ENCODE measurements at places on chromosomes 6 and 20. TPM values are rescaled to one million over a fixed set of nuclear protein-coding genes. Genes with fewer than 3 reads are reported as not detected.
A peak's percentile ranks its signal among the peaks of the same experiment; 100 is the strongest.

Gene FAM209B
- not detected for total RNA-seq

Gene TRIM15
- total RNA-seq: 0.48 TPM

Gene FAM217A
- total RNA-seq: 0.48 TPM

Gene RBM38
- 38.8 TPM for total RNA-seq

DNA sequence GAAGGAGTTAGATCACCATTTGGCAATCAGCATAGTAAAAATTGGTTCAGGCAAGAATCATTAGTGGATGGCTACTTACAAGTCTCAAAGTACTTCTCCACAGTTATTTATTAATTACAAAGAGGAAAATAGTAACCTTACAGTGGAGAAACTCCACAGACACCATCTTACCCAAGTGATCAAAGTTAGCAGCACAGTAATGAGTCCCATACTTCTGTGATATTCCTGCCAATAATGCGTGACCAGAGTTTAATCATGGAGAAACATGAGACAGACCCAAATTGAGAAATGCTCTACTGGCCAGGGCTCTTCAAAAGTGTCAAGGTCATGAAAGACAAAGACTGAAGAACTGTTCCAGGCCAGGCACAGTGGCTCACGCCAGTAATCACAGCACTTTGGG, 9.5 kb downstream of the TBC1D7 start:
- no peak for DNase-seq

DNA sequence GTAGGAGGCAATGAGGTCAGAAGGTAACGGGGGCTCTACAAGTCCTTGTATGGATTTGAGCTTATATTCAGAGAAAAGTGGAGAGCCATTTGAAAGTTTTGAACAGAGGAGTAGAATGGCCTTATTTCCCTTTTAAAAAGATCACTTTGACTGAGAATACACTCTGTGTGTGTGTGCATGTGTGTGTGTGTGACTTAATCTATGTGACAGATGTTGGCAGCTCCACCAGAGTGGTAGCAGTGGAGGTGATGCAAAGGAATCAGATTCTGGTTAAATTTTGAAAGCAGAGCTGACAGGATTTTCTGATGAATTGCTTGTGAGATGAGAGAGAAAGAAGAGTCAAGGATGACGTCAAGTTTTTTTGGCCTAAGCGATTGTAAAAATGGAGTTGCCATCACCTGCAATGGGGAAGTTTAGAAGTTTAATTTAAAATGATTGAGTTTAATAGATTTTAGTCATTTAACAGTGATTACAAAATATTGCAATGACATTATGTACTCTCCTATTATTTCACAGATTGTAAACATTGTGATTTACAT, 172.2 kb upstream of the HEY2 start:
- DNase-seq: no peak

DNA sequence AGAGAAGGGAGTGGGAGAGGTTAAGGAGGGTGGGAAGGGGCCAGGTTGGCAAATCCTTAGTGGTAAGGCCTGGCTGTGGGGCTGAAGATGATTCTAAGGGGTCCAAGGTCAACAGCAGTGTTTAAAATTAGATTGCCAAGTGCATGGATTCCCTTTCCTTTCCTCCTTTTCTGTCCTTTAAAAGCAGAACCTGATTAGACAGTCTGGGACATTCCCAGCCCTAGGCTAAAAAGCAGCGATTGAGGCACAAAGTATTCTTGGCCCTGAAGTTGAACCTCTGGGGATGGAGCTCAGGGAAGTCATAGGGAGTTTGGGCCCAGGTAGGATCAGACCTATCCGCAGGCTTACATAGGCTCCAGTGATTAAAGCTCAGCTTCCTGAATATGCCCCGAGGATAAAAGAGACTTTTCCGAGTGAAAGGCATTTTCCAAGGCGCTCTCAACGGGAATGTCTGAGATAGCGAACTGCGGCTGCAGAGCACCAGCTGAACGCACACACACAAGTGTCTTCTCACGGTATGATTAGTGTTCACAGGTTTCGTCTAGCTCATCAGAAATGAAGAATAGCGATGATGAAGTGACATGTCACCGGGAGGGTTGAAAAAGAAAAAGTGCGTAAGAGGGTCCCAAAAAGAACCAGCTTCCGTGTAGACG, 787 bp upstream of the CARMIL1 start:
- DNase-seq: no peak

- peak; percentile 41 for DNase-seq
Observed at GRCh38 chr20:41784209-41784958, 166.2 kb upstream of the CHD6 start.

- no peak for DNase-seq
Observed at GRCh38 chr20:40698744-40699143, 9.7 kb upstream of the MAFB start.

- no peak for DNase-seq
Observed at GRCh38 chr6:121698617-121699016, 263.2 kb downstream of the GJA1 start.

- DNase-seq: no peak
Observed at GRCh38 chr6:158852312-158853071, 33.3 kb upstream of the EZR start.

- no peak for DNase-seq
Observed at GRCh38 chr20:17651760-17652388, 30.2 kb downstream of the RRBP1 start.
